ENCODE measurements at places on chromosomes 1 and 21.

- no peak for DNase-seq
Observed at GRCh38 chr1:10599194-10599861, 124.6 kb downstream of the PEX14 start.

DNA sequence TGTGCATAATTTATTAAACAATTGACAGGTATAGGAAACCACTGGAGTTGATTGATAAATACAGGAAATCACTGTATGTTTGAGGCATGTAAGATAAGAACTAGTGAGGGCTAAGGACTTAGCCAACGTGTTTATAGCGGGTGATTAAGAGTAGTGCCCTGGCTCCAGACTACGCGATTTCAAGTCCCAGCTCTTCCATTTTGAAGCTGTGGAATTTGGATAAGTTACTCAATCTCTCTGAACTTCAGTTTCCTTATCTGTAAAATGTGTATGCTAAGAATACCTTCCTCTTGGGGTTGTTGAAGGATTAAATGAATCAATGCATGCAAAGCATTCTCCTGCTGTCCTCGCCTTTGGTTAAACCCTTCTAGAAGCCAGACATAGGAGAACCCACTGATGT lies 143.3 kb upstream of the GJB5 start:
- no peak for DNase-seq

DNA sequence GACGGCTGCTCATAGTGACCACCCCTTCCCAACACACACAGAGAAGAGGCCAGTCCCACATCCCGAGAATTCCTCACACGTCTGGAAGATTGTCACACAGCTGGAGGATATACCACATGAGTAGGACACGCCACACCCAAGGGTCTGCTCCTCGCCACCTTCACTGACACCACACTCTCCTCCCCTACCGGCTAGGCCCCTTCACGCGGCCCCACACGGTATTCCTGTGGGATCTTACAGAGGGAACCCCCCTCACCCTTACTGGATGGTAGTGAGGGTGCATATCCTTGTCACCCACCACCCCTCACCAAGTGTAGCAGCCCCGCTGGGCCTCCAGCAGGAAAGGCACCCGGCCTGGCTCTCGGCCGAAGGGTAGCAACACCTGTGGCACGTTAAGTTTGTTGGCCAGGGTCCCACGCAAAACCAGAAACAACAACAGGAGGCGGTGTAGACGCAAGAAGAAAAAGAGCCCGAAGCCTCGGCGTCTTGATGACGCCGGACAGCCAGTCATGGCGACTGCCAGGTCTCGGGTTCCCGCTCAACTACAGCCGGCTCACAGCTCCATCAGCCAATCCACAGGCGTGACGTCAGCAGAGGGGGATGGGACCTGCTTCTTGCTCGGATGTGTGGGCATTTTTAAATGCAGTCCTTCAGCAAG lies at the start of gene NUP210L:
Gene NUP210L (minus strand): TSS at position 540 of the 658 bp plus-strand sequence.
- DNase-seq: no peak

- DNase-seq: no peak
Observed at GRCh38 chr1:179661018-179661417, 69.4 kb downstream of the TDRD5 start.

- peak; percentile 14 for DNase-seq
Observed at GRCh38 chr1:202210385-202210784, 16.8 kb downstream of the LGR6 start.

DNA sequence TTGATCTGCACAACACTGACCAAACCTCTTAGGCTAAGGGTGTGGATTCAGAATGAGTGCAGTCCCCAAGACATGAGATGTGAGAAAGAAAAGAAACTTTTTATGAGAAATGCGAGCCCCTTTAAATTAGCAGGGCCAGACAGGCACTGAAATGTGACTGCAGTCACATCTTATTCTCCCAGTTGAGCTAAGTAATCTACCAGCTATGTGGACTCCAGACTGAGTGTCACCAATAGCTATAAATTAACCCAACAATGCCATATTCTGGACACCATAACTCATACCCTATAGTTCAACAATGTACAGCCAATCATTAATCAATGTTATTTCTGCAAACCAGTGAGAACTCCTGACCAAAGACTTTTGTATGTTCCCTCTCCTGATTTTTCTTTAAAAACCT lies 153.2 kb downstream of the COQ8A start:
- no peak for DNase-seq
